HFFc6 (cell line): ENCODE measurements at places on chromosomes 3 and 15. TPM values are rescaled to one million over a fixed set of nuclear protein-coding genes. Genes with fewer than 3 reads are reported as not detected.

DNA sequence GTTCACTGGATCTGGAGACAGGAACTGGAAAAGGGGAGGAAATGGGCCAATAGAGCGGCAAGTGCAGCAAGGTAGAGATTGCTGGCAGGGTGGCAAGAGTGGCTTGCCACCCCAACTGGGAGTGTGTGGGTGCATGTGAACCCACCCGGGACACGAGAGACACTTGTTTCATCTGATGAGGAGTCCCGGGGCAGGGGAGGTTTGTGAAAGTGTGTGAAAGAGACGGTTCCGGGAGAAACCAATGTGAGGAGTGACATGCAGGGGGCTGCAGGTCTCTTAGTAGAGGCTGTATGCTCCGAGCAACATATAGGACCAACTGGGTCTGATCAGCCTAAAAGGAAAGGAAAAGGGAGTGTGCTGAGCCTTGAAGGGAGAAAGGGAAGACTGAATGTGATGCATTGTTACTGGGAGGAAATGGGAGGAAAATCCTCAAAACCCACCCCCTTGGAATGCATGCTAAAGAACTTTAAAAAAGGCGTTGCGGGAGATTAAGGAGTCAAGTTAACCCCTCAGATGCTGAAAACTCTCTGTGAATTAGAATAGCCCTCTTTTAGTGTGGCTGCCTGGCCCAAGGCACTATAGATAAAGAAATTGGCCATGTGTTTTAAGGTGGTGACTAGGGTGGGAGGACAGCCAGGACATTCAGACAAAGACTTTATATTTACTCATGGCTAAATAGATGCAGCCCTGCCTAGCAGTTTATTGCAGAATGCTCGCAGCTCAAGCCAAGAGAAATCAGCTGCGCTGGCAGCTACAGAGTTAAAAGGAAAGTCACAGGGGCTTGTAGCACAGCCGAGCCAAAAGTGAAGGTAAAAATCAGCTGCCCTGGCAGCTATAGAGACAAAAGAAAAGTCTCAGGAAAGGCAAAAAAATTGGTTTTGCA is 9.1 kb upstream of the SLC9C1 start:
- no peak for DNase-seq

GRCh38 chr15:84828086-84828908 is 11.1 kb downstream of the ALPK3 start:
- DNase-seq = no peak

DNA sequence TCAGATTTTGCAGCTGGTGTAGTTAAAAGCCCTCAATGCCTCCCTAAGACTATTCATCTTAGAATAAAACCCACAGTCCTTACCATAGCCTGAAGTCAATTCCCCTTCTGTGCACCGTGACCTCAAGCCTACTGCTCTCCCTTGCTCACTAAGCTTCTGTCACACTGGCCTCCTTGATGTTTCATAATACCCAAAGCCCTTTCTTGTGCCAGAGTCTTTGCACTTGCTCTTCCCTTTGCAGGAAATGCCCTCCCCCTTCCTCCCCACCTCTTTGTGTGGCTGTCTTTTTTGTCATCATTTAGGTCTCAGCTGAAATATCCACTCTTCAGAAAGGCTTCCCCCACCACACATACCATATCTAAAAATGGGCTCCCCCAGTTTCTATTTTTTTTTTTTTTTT is 4.2 kb upstream of the PLEKHO2 start:
- no peak for DNase-seq

- DNase-seq = no peak
Measured at GRCh38 chr3:154718053-154718452, 288.1 kb upstream of the GPR149 start.

- DNase-seq = peak; percentile 68
Measured at GRCh38 chr3:111303760-111304159, 232.1 kb downstream of the NECTIN3 start.

DNA sequence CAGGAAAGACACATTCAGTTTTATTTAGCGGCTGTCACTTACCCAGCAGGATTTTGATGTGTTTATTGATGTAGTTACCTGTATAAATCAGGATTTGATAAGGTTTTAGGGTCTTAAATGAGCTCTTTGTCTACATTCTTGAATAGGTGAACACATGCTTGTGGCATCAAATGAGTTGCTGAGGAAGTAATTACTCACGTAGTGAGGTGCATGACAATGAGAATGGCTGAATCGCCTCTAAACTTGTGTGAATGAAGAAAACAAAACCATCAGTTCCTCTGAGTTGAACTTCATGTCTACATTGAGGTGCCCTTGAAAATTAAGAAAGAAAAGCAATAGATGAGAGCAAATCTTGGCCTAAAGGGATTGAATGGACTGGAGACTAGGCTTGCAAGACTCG is 245.6 kb upstream of the SATB1 start:
- no peak for DNase-seq

- peak; percentile 79 for DNase-seq
Measured at GRCh38 chr15:81940467-81941451, 105.1 kb downstream of the MEX3B start.

DNA sequence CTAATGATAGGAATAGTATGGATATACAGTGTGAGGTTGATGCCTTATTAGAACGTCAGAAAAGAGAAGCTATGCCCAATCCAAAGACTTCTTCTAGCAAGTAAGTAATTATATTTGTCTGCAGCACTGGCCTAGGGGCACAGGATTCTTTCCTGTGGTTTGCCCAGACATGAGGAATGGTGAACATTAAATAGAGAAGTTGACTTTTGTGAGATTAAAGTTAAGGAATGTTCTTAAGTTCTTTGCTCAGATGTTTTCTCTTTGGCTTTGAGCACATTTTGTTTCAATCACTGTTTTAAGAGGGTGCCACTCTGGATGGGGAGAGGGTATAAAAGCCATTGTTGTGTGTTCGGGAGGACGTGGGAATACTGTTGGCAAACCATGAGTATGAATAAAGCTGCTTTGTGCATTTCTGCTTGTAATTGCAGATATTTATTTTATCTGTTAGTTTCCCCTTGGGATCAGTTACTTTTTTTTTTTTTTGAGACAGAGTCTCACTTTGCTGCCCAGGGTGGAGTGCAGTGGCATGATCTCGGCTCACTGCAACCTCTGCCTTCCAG is 8.3 kb downstream of the KIF23 start:
- no peak for DNase-seq

DNA sequence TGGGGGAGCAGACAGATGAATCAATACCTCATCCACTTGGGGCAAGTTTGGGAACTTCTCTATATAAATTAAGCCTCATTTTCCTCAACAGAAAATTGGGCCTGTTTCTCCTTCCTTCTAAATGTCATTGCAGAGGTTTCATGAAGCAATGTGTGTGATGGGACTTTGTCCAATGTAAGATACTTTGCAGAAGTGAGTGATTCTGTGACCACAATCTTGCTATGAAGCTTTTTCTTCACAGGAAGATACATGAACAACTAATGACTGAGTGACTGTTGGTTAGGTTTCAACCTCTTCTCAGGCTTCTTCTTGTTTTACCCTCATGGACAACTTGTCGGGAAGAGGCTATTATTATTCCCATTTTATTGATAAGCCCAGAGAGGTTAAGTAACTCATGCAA is 11.0 kb downstream of the TMEM45A start:
- no peak for DNase-seq

DNA sequence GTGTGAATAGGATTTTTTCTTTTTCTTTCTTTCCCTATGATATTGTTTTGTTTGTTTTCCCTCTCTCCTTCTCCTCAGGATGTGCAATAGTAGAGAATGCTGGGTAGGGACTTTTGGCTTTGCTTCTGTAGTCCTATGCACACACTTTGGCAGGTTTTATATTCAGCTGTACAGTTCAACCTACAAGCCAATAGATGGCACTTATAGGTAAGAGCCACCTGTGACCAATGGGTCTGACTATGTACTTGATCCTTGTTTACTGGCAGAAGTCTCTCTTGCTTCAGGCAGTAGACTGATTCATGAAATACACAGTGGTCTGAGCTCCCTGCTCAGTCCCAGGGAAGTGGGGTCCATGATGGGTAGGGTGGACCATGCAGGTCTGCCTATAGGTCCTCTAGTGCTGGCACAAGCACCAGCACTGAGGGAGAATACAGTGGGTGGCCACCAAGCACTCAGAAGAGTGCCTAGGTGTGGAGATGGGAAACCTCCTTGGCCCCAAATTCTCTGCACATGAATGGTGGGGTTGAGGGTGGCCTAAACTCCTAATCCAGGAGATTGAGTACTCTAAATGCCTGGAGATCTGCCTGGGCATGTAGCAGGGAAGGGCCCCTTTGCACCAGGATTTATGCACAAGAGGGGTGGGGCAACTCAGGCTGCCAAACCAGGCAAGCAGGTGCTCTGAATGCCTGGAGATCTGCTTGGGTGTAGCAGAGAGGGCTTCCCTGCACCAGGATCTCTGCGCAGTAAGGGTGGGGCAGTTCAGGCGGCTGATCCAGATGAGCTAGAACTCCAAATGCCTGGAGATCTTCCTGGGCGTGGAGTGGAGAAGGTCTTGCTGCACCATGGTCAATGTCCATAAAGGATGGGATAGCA is 176.1 kb downstream of the DOCK3 start:
- no peak for DNase-seq

- DNase-seq = peak; percentile 27
Measured at GRCh38 chr3:66113542-66113941, 74.8 kb upstream of the MAGI1 start.

DNA sequence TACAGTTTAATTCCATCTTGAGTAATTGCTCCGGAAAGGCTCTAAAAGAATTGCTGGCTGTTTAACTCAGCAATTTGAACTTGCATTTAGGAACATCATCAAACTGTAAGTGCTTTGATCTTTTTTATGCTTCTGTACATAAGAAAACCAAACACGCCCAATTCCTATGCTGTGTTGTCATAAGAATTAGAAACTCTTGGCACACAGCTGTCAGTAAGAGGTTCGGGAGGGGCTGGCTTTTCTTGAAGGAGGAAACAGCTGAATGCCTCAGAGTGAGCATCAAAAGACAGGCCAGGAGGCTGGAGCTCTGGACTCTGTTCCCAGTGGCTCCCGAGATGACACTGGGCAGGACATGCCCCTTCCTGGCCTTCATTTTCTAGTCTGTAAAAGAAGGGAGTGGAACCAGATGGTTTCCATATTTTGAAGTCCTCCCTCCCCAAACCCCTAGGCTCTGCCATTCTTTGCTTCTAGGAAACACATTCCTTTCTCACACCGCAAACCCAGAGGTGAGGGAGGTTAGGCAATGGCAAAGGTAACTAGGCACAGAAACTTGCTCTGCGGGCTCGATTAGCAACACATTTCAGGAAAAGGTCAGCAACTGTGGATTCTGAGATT is 73.7 kb upstream of the DLG1 start:
- DNase-seq = peak; percentile 87

- no peak for DNase-seq
Measured at GRCh38 chr3:186526256-186526606, 17.9 kb downstream of the CRYGS start.

GRCh38 chr3:9793161-9793781 is 389 bp downstream of the ARPC4 start:
- peak; percentile 53 for DNase-seq

DNA sequence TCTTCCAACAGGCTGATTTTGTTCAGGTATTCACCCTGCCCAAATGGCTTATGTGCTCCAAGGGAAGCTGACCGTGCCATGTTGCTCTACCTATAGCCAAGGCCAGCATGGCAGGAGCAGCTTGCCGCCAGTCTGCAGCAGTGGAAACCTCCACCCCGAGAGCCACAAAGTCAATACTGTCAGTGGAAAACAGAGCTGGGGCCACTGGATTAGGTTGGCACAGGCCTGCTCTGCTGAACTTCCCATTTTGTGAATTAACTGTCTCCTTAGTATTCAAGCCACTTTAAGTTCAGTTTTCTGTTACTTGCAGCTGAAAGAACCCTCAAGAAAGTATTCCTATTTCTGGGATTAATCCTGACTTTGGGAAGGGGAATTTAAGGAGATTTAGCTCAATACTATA is 63.8 kb upstream of the XCR1 start:
- DNase-seq = no peak

DNA sequence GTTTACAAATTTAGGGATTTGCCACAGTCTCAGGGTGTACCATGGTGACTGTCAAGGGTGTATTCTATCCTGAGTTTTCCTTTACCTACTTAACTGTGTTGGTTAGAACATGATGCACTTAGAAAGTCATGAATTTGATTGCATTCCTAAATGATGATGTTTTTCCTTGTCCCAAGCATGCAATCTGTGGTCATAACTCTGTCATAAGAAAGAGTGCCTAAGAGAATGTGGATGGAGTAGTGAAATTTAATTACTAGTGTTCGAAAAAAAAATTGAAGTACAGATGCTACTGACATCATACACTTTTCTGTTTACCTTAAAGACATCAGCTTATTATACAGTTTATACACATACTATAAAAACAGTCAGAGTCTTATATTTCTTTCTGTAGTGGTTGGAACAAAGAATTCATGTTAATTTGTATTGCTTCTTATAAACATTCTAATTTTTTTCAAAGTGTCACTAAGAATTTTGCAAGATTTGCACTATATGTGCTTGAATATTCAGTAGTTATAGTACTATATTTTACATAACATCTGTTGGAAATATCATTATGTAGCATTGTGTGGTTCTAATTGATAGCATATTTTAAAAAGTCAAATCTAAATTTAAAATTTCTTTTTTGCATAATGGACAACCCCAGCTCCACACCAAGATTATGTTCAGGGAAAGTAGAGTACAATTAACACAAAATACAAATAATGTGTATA is 231.3 kb upstream of the KCNMB2 start:
- peak; percentile 67 for DNase-seq

- no peak for DNase-seq
Measured at GRCh38 chr3:45321607-45322391, 66.6 kb upstream of the LARS2 start.

DNA sequence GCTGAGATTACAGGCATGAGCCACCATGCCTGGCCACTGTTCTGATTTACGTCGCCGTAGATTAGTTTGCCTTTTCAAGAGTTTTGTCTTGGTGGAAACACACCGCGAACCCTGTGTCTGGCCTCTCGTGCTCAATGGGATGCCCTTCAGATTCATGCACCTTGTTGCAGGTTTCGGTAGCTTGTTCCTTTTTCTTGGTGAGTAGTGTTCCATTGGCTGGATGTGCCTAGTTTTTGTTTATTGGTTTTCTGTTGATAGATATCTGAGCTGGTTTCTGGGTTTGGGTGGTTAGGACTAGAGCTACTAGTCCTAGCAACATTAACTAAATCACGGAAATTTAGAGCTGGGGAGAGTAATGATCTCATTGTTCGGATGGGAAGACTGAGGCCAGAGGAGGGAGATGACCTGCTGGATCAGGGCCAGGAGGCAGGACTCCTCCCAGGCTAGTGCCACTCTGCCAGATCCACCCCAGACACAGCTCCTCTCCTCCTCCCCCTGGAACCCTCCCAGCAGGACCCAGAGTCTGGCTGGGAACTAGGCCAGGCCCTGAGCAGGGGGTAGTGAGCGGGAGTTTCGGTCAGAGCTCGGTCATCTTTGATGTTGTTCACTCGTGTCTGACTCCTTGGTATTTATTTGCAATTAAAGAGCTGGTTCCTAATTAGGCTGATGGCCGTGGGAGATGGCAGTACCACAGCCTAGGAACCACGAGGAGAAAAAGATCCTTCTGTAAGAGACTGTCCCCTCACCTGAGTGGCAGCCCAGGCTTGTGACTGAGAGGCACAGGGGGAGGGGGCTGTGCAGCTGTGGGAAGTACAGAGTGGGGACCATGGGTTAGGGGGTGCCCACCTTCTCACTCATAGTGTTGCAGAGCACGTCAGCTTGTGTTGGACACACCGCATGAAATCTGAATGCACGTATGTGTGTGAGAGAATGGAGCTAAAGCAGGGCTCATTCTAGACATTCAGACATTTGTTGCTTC is 73.4 kb downstream of the SMAD6 start:
- no peak for DNase-seq

The ROBO1 gene
- 44.4 to 51.3 TPM (median 51.3 TPM) in 3 replicates for total RNA-seq

The HTR3E gene
- total RNA-seq = not detected in 3 replicates

The ADCY5 gene
- 0.10 to 0.24 TPM (median 0.15 TPM) in 3 replicates for total RNA-seq

The FBXO40 gene
- not detected in 3 replicates for total RNA-seq

The C15orf62 gene
- total RNA-seq = not detected in 3 replicates

The GNAT1 gene
- total RNA-seq = not detected in 3 replicates

The GABRR3 gene
- total RNA-seq = not detected in 3 replicates

The MOBP gene
- not detected in 3 replicates for total RNA-seq

The GOLGA6D gene
- not detected in 3 replicates for total RNA-seq
